ENCODE measurements at places on chromosomes 4 and X.

- no peak overlapping the region for H3K27ac ChIP-seq
- H3K4me3 ChIP-seq = no peak overlapping the region
- no peaks in the 10 kb centered on the region for H3K27me3 ChIP-seq
- peaks cover 21% of the 10 kb centered on the region for H3K36me3 ChIP-seq
- H3K4me1 ChIP-seq = peaks cover 8% of the 10 kb centered on the region
- peak; percentile 31 for DNase-seq
Measured at GRCh38 chr4:113899271-113900070, 80.0 kb downstream of the ARSJ start.

DNA sequence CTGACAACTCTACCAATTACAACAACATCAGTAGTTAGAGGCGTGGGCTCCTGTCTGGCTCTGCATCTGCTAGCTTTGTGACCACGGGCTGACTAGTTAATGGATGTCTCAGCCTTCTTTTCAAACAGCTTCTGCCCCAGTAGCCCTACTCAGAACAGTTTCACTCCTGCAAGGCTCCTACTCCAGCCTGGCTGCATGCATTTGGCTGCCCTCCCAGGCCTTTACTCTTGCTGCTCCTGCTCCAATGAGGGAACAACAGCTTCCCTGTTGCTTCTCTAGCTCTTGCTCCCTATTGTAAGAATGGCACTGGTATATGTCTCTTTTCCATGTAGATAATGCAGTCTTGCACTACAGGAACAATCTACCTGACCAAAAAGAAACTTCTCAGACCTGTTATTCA lies 93.3 kb downstream of the TTC29 start:
- no peaks in the 10 kb centered on the region for H3K27me3 ChIP-seq
- H3K36me3 ChIP-seq = no peaks in the 10 kb centered on the region
- no peaks in the 10 kb centered on the region for H3K4me1 ChIP-seq
- no peak overlapping the region for H3K4me3 ChIP-seq

- H3K4me3 ChIP-seq = no peak overlapping the region
- H3K27ac ChIP-seq = peak overlapping the region; percentile 84
- H3K36me3 ChIP-seq = no peaks in the 10 kb centered on the region
- DNase-seq = peak; percentile 29
- H3K4me1 ChIP-seq = peaks cover 85% of the 10 kb centered on the region
Measured at GRCh38 chr4:6956434-6957147, 47.0 kb downstream of the TBC1D14 start.

- no peaks in the 10 kb centered on the region for H3K36me3 ChIP-seq
- no peak overlapping the region for H3K4me3 ChIP-seq
- peaks cover 9% of the 10 kb centered on the region for H3K4me1 ChIP-seq
- no peak overlapping the region for H3K27ac ChIP-seq
- peak; percentile 43 for DNase-seq
Measured at GRCh38 chr4:124491361-124492145, 221.0 kb downstream of the ANKRD50 start.

DNA sequence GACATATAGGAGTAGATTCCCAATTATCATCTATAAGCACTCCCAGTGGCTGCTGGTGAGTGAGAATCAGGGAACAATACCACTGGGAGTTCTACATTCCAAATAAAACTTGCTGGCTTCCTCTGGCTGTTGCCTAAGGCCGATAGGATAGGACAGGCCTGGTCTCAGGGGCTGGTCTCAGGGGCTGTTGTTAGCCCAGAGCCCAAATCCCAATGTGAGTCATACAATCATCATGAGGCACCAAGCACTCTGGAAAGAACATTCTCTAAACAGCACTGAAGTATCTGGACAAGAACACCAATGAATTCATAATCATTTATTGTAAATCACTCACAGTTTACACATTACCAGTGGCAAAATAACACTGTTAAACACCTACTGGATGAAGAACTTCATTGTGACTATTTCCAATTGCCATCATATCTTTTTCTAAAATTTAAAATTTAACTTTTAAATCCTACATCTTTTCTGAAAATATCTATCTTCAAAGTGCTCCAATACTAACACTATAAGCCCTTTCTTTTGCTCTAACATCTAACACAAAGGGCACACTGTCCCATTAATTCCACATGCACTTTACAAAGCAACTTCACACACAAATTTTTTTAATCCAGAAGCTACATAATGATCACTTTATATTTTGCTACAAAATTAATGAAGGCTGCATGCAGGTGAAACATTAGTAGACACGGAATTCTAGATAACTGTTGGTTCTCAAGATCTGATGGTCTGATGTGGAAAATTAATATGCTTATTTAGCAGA lies 67.6 kb upstream of the TMEM150C start:
- no peak for DNase-seq
- no peaks in the 10 kb centered on the region for H3K4me1 ChIP-seq
- no peak overlapping the region for H3K4me3 ChIP-seq
- H3K27me3 ChIP-seq = no peaks in the 10 kb centered on the region
- no peak overlapping the region for H3K27ac ChIP-seq

DNA sequence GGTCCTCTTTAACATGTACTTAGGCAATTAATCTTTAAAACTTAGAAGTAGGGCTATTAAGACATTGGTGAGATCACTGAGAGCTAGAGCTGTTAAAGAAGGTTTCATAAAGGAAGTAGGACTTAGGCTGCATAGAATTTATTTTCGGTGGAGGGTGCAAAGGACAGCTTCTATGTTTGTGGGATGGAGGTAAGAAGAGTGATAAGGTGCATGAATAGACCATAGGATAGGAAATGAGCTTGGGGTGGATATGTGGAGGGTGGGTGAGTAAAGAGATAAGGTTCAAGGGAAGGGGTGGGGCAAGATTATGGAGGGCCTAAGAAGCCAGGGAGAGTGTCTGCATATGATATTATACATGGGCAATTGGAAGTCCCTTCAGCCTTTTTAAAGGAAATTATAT lies 15.9 kb downstream of the RTL9 start:
- no peak overlapping the region for H3K4me3 ChIP-seq
- H3K27ac ChIP-seq = no peak overlapping the region
- no peaks in the 10 kb centered on the region for H3K4me1 ChIP-seq
- no peaks in the 10 kb centered on the region for H3K36me3 ChIP-seq

GRCh38 chrX:6777238-6778002 lies 242.5 kb upstream of the VCX3A start:
- no peaks in the 10 kb centered on the region for H3K36me3 ChIP-seq
- H3K27me3 ChIP-seq = no peaks in the 10 kb centered on the region
- no peak for DNase-seq
- no peak overlapping the region for H3K4me3 ChIP-seq

DNA sequence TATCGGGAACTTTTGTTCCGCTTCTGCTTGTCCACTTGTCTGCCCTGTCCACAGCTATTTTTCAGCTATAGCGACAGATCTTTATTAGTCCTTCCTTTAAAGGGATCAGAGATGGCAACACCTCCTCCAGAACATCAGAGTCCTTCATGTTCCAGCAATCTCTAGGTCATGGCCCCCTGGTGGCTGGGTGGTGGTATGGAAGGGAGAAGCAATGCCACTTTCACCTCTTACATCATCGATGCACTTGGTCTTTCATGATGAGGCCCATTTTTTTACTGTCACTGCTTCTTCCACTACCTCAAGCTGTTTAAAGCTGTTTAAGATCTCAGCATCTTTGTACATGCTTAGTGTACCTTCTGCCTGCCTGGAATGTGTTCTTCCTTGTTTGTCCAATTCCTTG lies 106.7 kb downstream of the ARHGAP6 start:
- H3K4me3 ChIP-seq = no peak overlapping the region
- no peaks in the 10 kb centered on the region for H3K4me1 ChIP-seq
- no peak overlapping the region for H3K27ac ChIP-seq

GRCh38 chr4:153570228-153570973 lies 104.2 kb downstream of the TMEM131L start:
- DNase-seq = no peak
- H3K4me3 ChIP-seq = no peak overlapping the region
- no peaks in the 10 kb centered on the region for H3K36me3 ChIP-seq

DNA sequence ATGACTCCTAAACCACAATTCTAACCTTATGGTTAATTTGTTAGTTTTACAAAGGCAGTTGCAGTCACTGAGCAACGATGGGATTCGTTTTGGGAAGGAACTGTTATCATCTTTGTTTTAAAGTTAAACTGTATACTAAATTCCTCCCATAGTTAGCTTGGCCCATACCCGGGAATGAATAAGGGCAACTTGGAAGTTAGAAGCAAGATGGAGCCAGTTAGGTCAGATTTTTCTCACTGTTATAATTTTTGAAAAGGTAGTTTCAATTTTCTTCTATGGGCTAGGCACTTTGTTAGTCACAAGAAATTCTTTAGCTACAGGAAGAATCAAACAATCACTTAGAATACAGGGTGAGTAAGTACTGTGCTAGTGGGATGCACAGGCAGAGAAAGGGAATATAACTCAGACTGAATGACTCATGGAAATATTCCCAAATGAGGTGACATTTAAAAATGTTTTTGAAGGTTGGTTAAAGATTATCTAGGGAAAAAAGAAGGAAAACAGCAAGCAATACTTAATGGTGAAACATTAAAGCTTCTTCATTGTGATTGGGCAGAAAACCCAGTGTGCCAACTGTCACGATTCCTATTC lies 153.6 kb downstream of the MAGEB17 start:
- H3K27me3 ChIP-seq = no peaks in the 10 kb centered on the region
- no peaks in the 10 kb centered on the region for H3K4me1 ChIP-seq
- no peak for DNase-seq
- no peak overlapping the region for H3K27ac ChIP-seq
- H3K4me3 ChIP-seq = no peak overlapping the region

GRCh38 chr4:102593147-102593546 lies 92.0 kb downstream of the NFKB1 start:
- H3K4me3 ChIP-seq = no peak overlapping the region
- no peaks in the 10 kb centered on the region for H3K4me1 ChIP-seq
- H3K36me3 ChIP-seq = peaks cover 80% of the 10 kb centered on the region
- no peak overlapping the region for H3K27ac ChIP-seq

GRCh38 chrX:79721234-79721633 lies 293.3 kb upstream of the TBX22 start:
- H3K4me3 ChIP-seq = no peak overlapping the region
- no peaks in the 10 kb centered on the region for H3K27me3 ChIP-seq
- no peak for DNase-seq
- no peak overlapping the region for H3K27ac ChIP-seq

DNA sequence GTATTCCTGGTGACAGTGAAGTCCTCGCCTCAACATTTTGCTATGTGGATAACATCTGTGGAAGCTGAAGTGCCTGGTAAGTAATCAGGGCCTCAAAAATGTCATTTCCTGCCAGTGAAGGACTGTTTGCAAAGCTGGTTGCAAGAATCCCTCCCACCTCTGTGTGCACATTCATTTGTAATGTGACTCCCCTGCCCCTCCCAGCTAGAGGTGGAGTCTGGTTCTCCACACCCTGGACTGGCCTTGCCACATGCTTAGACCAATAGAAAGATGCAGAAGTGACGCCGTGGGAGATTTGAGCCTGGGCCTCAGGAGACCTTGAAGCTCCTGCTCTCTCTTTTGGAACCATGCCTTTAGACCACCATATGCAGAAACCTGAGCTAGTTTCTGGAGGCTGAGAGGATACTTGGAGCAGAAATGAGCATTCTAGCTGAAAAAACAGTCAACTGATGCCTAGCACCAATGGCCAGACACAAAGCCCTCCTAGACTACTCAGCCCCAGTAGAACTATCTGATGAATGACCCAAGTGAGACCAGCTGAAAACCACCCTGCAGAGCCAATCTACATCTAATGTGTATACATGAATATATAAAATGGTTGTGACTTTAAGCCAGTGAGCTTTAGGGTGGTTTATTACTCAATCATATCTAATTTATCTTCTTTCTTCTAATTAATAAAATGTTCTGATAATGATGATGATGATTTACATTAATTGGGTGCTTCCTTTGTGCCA lies 47.8 kb upstream of the CRMP1 start:
- no peaks in the 10 kb centered on the region for H3K4me1 ChIP-seq
- no peaks in the 10 kb centered on the region for H3K27me3 ChIP-seq
- H3K4me3 ChIP-seq = no peak overlapping the region
- DNase-seq = peak; percentile 37
- no peaks in the 10 kb centered on the region for H3K36me3 ChIP-seq

- no peak overlapping the region for H3K27ac ChIP-seq
- no peak for DNase-seq
- H3K36me3 ChIP-seq = no peaks in the 10 kb centered on the region
- H3K4me1 ChIP-seq = peaks cover 9% of the 10 kb centered on the region
Measured at GRCh38 chr4:122960611-122961000, 38.2 kb upstream of the NUDT6 start.

- no peaks in the 10 kb centered on the region for H3K36me3 ChIP-seq
- H3K4me1 ChIP-seq = no peaks in the 10 kb centered on the region
- no peaks in the 10 kb centered on the region for H3K27me3 ChIP-seq
- DNase-seq = no peak
- H3K4me3 ChIP-seq = no peak overlapping the region
Measured at GRCh38 chr4:186826846-186827533, 103.3 kb upstream of the FAT1 start.

- no peak overlapping the region for H3K27ac ChIP-seq
- peak; percentile 68 for DNase-seq
- peaks cover 22% of the 10 kb centered on the region for H3K27me3 ChIP-seq
- no peaks in the 10 kb centered on the region for H3K4me1 ChIP-seq
Measured at GRCh38 chrX:69222103-69223090, 57.1 kb upstream of the PJA1 start.

- no peaks in the 10 kb centered on the region for H3K36me3 ChIP-seq
- H3K27me3 ChIP-seq = no peaks in the 10 kb centered on the region
- H3K27ac ChIP-seq = no peak overlapping the region
- no peak for DNase-seq
- H3K4me3 ChIP-seq = no peak overlapping the region
Measured at GRCh38 chrX:113892891-113893290, 691.0 kb upstream of the HTR2C start.

DNA sequence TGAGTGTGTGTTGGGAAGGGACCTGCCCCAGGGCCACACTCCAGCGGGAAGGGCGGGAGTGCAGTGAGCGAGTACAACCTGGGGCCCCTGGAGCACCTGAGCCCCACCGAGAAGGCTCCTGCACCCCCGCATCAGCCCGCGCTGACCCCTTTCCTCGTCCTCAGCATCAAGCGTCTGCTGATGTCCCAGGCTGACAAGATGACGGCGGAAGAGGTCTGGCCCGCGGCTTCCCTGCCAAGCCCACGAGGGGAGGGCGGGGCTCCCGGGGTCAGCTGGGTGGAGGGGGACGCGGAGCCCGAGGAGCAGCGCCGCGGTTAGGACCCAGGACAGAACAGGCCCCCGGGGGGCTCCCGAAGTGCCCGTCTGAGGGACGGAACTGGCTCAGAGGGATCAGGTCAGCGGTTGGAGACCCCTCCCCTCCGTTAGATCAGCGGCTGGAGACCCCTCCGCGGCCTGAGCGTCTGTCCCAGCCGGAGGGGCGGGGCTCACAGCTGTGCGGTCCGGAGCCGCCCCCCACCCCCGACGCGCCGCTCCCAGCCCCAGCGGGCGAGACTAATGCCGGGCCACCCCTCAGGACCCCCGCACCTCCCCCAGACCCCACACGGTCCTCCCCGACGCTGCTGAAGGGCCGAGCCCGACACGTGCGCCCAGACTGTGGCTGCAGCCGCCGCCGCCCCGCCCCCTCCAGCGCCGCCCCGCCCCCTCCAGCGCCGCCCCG lies 6.7 kb downstream of the MYL5 start:
- peak overlapping the region; percentile 42 for H3K4me3 ChIP-seq
- peak overlapping the region; percentile 70 for H3K27ac ChIP-seq

DNA sequence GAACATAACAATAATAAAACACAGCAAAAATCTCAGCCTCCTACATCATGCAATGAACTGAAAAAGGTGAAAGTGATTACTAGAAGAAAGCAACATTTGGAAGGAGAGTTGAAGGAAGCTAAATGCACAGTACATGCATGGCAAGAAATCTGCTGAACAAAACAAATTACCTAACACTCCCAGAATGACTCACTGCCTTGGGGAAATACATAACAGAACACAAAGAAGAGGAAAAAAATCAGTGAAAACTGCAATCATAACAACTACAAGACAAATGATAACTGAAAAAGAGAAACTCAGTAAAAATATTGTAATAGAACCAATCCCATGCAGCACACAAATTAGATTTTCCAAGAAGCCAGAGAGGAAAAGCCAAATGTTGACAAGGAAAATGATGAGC lies 1513.2 kb downstream of the ARAP2 start:
- no peak overlapping the region for H3K27ac ChIP-seq
- no peaks in the 10 kb centered on the region for H3K36me3 ChIP-seq
- DNase-seq = peak; percentile 61

Measured in stomach (tissue), 19 donors.